Stimulated activated CD4-positive, alpha-beta T cell treated with anti-CD3 and anti-CD28 coated beads, Interleukin-4, amount 100 ng/mL, for 24 hours (primary cell): ENCODE measurements at places on chromosomes 1 and 21.

- no peak for DNase-seq
Observed at GRCh38 chr1:160209321-160210046, 4.3 kb downstream of the PEA15 start.

DNA sequence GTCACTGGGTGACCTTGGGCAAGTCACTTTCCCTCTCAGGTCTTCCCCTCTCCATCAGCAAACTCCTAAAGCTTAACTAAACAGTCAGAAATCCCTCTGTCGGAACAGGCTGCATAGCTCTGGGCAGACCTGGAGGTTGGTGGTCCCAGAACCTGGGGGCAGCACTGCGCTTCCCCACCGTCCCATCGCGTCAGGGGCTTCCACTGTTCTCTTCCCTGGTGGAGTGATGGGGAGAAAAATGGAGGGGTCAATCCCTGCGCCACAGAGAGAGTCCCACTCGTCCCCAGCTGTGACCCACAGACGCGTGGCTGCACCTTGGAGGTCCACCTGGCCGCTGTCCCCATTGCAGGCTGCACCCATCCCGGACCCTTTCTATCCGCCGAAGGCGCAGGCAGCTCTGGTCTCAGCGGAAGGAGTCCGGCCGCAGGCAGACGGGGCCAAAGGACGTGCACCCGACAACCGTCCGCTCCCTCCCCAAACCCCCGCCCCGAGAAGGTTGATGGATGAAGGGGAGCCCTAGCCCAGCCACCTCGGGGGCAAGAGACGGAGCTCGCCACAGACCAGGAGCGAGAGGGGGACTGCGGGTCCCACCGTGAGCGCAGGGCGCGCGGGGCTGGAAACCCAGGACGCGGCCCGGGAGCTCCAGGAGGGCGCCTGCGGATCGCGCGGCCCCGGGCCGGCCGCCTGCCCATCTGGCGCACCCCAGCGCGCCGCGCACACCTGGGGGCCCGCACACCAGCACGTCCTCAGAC lies 588 bp upstream of the WNT3A start:
- no peak for DNase-seq

GRCh38 chr1:109080441-109081082 lies 4.8 kb upstream of the TAF13 start:
- no peak for DNase-seq

DNA sequence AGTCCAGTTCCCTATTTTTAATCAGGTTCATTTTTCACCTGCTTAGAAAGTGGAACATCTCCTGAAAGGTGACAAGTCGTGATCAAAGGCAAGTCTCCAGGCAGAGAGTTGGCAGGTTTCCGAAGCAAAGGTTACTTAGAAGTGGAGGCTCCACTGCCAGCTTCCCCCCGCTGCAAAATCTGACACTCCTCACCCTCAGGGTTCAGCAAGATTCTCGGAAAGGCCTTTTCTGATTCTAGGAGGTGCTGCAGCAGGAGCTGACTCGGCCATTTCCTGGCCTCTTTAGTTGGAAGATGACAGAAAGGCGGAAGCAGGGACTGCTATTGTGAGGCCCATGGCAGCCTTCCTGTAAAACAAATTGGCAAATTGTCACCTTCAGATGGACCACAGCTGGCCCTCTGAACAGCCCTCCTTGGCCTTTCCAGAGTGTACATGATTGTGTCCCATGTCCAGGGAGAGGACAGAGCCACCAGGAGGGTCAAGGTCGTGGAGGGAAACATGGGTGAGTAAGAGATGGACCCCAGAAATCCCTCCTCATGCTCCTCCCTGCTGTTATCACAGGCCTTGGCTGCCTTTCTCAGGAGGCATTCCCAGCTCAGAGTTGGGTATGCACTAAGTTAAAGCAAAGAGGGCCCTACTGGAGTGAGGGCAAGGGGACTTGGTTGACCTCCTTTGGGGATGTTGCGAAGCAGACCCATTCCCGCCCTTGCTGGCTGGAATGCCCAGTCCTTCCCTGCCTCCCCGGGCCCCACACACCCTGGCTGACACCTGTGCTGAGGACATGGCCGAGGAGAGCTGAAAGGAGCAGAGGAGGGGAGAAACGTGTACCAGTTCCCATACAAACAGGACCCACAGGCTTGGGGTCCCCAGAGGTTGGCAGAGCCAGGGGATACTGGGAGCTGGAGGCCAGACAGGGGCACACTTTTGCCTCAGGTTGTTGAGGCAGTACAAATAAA lies 115.5 kb upstream of the IRF2BP2 start:
- peak; percentile 56 for DNase-seq

- DNase-seq: no peak
Observed at GRCh38 chr1:201272799-201273198, 10.5 kb upstream of the PKP1 start.

- DNase-seq: no peak
Observed at GRCh38 chr21:44773291-44773932, 28.2 kb downstream of the UBE2G2 start.
